Stimulated activated CD4-positive, alpha-beta T cell treated with anti-CD3 and anti-CD28 coated beads, Interleukin-4, amount 100 ng/mL, for 48 hours (primary cell): ENCODE measurements at places on chromosomes 5 and 9.

- no peak for DNase-seq
Measured at GRCh38 chr9:127754099-127755060, 19.3 kb upstream of the TOR2A start.

DNA sequence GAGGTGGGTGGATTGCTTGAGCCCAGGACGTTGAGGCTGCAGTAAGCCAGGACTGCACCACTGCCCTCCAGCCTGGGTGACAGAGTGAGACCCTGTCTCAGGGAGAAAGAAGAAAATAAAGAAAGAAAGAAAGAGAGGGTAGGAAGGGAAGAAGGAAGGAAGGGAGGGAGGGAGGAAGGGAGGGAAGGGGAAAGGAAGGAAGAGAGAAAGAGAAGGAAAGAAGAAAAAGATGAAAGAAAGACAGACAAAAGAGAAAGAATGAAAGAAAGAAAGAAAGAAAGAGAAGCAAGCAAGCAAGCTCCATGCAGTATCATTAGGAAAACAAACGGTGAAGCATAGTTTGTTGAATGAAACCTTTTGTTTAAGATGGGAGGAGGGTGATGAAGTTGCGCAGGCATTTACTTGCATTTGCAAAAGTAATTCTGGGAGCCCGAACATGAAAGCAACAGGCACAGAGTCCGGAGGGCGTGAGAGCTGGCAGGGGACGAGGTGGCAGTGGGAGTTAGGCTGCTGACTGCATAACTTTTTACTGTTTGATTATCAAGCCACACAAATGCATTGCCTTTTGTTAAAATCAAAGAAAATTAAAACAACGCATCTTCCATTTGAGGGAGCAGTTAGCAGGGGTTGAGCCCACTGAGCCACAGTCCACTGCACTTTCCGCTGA is 26.0 kb upstream of the CEP72 start:
- DNase-seq, result no peak

DNA sequence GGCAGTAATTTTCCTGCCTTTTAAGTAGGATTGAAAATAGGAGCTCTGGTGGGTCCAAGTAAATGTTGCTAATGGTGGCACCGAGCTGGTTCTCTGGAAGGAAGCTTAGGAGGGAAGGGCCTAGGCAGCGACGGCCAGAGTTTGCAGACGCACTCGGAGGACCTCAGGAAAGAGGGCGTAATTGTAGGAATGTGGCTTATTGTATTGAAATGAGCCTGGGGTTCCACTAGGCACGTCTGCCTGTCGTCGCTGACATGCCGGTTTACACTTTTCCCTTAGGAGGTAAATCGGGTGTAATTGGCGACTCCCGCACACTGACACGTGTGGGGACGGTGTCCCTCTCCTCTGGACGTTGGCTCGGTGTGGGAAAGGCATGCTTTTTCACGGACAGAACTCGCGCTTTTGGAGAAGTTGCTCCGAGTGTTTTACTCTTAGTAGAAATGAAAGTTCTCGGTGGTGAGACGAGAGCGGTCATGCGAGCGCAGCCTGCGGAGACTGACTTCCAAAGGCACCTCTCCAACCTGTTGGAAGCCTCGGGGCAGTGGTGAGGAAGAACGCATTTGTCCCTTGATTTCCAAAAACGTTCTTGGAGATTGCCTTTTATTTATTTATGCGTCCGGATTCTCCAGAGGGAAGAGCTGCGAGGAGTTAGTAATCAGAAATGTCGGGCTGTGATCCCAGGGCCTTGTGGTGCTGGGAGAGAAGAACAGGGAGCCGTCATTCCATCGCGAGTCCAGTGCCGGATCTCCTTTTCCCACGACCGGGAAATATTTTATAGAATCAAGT is 1.3 kb downstream of the NR4A3 start:
- no peak for DNase-seq

DNA sequence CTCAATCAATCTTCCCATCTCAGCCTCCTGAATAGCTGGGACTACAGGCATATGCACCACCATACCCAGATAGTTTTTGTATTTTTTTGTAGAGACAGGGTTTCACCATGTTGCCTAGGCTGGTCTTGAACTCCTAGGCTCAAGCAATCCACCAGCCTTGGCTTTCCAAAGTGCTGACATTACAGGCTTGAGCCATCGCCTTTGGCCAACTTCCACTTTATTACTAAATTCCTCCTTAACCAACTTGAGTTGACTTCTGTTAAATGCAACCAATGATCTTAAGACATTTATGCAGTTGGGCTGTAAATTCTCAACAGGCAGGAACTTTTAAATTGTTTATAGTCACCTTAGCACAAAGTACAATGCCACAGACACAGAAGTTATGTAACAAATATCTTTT is 2.8 kb downstream of the LARS1 start:
- DNase-seq, result no peak

DNA sequence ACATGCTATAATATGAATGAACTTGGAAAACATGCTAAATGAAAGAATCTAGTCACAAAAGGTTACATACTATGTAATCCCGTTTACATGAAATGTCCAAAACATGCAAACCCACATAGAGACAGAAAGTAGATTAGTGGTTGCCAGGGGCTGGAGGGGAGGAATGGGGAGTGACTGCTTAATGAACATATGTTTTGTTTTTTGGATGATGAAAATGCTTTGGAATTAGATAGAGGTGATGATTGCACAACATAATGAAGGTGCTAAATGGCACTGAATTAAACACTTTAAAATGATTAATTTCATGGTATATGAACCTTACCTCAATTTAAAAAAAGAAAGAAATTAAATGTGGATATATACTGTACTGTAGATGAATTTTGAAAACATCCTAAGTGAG is 17.6 kb upstream of the NDFIP1 start:
- no peak for DNase-seq

DNA sequence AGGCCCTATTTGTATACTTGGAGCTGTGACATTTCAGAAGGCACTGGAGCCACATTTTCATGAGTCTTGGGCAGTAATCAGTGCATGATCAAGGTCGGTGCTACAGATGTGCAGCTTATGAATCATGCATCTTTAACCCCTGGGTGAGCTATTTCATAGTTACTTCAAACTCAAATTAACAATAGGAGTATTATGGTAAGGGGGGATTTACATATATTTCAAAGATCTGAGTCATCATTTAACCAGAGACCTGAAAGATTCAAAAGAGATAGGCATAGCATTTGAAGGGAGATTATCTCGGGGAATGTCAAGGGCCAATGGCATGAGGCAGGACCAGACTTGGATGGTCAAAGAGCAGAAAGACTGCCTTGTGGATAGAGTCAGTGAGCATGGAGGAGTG is 169.0 kb upstream of the GRIN3A start:
- no peak for DNase-seq

DNA sequence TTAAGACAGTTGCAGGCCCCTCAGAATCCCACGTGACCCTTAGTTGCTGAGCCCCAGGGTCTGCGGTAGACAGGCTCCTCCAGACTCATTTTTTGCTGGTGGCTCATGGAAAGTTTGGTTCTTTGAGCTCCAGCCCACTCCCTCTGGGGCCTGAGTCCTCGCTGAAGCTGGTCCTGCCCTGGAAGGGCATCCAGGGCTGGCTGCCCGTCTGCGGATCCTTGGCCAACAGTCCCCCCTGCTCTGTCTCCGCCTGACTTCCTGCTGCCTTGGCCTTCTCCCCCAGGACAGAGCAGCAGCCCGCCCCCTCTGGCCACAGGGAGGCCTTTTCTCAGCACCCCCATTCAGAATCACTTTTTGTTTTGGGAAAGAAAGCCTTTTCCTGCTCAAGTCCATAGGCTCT is 24.4 kb downstream of the SLC6A7 start:
- no peak for DNase-seq

DNA sequence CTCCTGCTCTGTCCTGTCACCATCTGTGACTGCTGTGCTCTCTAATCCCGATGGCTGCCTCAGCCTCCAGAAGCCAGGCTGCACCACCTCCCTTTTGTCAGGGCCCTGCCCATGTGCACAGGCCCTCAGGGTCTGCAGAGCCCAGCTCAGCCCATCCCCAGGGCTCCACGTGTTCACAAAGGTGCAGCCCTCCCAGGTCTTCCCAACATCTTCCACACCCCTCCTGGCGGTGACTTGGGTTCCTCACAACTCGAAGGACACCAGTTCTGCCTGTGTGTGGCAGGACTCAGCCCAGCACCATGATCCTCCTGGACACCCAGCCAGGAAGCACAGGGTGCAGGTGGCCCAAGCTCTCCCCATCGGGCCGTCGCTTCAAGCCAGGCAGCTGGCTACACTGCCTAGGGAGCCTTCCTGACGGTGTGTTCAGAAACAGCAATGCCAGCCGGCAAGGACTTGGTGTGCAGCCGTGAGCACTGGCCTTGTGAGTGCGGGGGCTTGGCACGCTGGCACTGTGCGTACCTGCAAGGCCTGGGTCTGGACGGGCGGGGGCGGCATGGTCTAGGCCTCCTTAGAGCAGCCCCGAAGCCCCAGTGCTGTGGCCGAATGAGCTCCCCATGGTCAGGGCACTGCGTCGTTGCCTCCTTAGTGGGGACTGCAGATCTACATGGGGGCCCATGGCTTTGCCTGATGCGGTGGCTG is 96.1 kb downstream of the MRPL36 start:
- no peak for DNase-seq
